ENCODE measurements at places on chromosomes 3 and 15.

GRCh38 chr3:101984356-101984755, 135.0 kb downstream of the NFKBIZ start:
- no peaks in the 10 kb centered on the region for H3K4me1 ChIP-seq
- no peak for DNase-seq
- H3K27ac ChIP-seq = no peak overlapping the region
- no peaks in the 10 kb centered on the region for H3K27me3 ChIP-seq
- H3K4me3 ChIP-seq = no peak overlapping the region

DNA sequence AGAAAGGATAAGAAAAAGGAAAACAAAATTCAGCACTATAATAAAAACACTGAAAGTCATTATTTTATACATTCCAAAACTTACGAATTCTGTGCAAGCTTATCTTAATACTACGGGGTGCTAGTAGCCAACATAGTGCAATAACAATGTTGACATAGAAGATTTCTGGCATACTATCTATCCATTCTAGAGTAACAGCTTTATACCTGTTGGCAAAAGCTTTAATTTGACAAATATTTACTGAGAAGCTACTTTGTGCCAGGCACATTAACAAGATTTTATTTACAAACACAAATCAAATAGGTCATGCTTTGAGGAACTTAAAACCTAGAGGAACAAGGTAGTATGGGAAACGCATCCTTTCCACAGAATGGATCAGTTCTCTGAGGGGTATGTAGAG, 1.1 kb downstream of the ACKR4 start:
- no peak overlapping the region for H3K4me3 ChIP-seq
- H3K36me3 ChIP-seq = peaks cover 34% of the 10 kb centered on the region
- H3K27ac ChIP-seq = no peak overlapping the region
- H3K27me3 ChIP-seq = no peaks in the 10 kb centered on the region

DNA sequence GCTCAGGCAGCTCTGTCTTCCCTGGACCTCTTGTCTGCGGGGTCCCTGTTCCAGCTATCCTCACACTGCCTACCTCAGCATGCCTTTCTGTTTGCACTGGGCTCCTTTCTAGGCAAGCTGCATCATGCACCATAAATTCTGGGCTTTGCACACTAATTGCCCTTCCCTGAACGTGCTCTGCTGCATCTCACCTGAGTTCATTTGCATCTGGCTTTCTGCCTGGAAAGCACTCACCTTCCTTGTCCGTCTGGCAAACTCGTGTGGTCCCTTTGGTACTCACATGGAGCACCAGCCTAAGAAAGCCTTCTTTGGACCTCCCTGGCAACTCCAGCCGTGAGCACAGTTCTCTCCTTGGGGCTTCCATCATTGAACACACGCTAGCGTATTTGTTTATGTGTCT, 365.6 kb downstream of the SV2B start:
- no peak overlapping the region for H3K27ac ChIP-seq
- H3K36me3 ChIP-seq = no peaks in the 10 kb centered on the region
- no peak overlapping the region for H3K4me3 ChIP-seq
- H3K27me3 ChIP-seq = no peaks in the 10 kb centered on the region
- no peaks in the 10 kb centered on the region for H3K4me1 ChIP-seq
- DNase-seq = no peak

DNA sequence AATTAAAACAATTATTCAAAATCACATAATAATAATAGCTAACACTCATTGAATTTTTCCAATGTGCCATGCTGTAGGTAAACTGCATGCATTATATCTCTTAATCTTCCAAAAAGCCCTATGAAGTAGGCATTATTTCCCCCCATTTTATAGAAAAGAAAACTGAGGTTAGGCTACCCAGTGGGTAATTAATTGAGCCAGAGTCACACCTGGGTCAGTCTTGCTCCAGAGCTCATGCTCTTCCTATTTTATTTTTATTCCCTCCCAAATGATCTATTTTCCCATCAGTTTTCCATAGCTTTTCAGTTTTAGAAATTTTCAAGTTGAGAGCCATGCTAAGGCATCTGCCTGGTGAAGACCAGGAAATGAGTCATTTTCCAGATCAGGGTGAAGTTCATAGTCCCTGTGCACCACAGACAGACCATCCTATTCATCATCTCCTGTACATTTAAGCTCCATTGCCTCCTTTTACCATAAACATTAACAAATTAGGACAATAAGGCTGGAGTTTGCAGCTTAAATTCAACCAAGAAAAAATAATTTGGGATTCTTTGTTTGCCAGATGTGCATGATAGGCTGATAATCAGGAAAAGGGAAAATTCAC, 417.3 kb downstream of the OTOL1 start:
- H3K27ac ChIP-seq = no peak overlapping the region
- peaks cover 3% of the 10 kb centered on the region for H3K4me1 ChIP-seq
- H3K36me3 ChIP-seq = no peaks in the 10 kb centered on the region
- H3K27me3 ChIP-seq = no peaks in the 10 kb centered on the region
- no peak for DNase-seq

GRCh38 chr15:88920186-88920891, 7.2 kb upstream of the MFGE8 start:
- no peaks in the 10 kb centered on the region for H3K27me3 ChIP-seq
- no peak overlapping the region for H3K27ac ChIP-seq
- H3K4me3 ChIP-seq = no peak overlapping the region
- DNase-seq = no peak
- no peaks in the 10 kb centered on the region for H3K36me3 ChIP-seq
- peaks cover 13% of the 10 kb centered on the region for H3K4me1 ChIP-seq

GRCh38 chr3:190336516-190337189, 14.4 kb upstream of the CLDN1 start:
- no peaks in the 10 kb centered on the region for H3K36me3 ChIP-seq
- H3K27ac ChIP-seq = no peak overlapping the region
- H3K4me3 ChIP-seq = no peak overlapping the region
- DNase-seq = no peak
- no peaks in the 10 kb centered on the region for H3K4me1 ChIP-seq

All from esophagus muscularis mucosa (tissue), 4 donors.